Left cardiac atrium (tissue), 4 donors: ENCODE measurements at places on chromosomes 3 and 15.

DNA sequence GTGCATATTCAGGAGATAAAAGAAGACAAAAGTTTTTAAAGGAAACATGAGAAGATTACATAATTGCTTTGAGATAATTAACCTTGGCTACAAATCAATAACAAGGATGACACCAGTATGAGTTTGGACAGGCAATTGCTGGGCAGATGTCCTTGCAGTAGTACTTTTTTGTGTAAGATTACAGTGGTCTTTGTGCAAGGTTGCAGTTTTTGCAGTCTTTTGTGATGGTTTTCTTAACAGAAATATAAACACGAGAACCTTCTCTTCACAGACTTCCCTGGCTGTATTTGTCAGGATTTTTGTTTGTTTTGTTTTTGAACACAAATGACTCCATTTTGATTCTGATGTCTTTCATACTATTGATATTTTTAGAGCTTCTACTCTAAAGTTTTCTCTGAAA is 128.3 kb upstream of the ALCAM start:
- no peak for DNase-seq

GRCh38 chr3:135917076-135917475 is 48.5 kb upstream of the PPP2R3A start:
- DNase-seq, result no peak

DNA sequence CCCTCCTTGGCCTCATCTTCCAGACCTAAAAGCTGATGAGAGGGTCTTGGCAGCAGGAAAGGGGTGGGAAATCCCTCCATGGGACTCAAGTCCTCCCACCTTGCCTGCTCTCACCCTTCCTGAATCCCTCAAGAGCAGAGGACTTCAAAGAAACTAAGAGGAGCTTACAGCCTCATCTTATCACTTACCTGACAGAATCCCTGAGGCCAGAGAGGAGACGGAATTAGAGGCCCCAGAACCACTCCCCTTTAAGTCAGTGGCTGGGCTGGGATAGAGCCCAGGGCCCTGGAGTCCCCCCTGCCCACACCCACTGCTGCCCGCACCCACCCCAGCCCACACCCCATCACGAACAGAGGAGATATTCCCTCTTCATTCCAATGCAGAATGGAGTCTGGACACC is 15.2 kb downstream of the LOXL1 start:
- DNase-seq, result no peak

- no peak for DNase-seq
These were observed 230.5 kb downstream of the PDZRN3 start for GRCh38 chr3:73394240-73394639.

- no peak for DNase-seq
These were observed 47.8 kb upstream of the CHST2 start for GRCh38 chr3:143071776-143072175.

DNA sequence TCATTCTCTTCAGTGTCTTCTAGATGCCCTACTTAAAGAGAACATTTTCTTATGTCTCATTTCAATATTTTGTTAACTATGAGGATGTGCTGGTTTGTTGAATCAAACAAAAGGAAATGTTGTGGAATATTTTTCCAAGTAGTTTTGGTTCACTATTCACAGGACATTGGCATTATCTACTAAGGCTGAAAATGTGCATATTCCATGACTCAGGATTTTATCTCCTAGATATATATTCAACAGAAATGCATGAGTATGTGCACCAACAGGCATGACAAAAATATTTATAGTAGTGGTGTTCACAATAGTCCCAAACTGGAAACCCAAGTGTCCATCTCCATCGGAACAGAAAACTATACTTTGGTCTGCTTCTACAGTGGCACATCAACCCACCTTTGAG is 16.7 kb upstream of the NR1I2 start:
- no peak for DNase-seq
